ENCODE measurements at places on chromosomes 13 and 19. TPM values are rescaled to one million over a fixed set of nuclear protein-coding genes. Genes with fewer than 3 reads are reported as not detected.

The SYT5 gene
- not detected for total RNA-seq

The ADAMTSL5 gene
- total RNA-seq = 5.4 TPM

The TIMM13 gene
- total RNA-seq = 79.3 TPM

The TYROBP gene
- not detected for total RNA-seq

The CRLF1 gene
- total RNA-seq = not detected

The MZT1 gene
- 17.9 TPM for total RNA-seq

The TPTE2 gene
- total RNA-seq = 0.14 TPM

The ZNF415 gene
- total RNA-seq = 0.70 TPM

The EBI3 gene
- total RNA-seq = 2.6 TPM

The NDUFB7 gene
- 126 TPM for total RNA-seq

The CYP2A6 gene
- not detected for total RNA-seq

The IRF2BP1 gene
- total RNA-seq = 15.3 TPM

The MAB21L1 gene
- not detected for total RNA-seq

The NCAN gene
- 0.48 TPM for total RNA-seq

The TMPRSS9 gene
- not detected for total RNA-seq

The ANGPTL8 gene
- not detected for total RNA-seq

The LRP3 gene
- total RNA-seq = 0.84 TPM

All from T-helper 2 cell treated with Interferon-gamma antibody and Interleukin-4, amounts not matched to agents 100 ng/mL and 5 ng/mL, for 36 hours (primary cell).